ENCODE measurements at places on chromosomes 6 and 20. TPM values are rescaled to one million over a fixed set of nuclear protein-coding genes. Genes with fewer than 3 reads are reported as not detected.

DNA sequence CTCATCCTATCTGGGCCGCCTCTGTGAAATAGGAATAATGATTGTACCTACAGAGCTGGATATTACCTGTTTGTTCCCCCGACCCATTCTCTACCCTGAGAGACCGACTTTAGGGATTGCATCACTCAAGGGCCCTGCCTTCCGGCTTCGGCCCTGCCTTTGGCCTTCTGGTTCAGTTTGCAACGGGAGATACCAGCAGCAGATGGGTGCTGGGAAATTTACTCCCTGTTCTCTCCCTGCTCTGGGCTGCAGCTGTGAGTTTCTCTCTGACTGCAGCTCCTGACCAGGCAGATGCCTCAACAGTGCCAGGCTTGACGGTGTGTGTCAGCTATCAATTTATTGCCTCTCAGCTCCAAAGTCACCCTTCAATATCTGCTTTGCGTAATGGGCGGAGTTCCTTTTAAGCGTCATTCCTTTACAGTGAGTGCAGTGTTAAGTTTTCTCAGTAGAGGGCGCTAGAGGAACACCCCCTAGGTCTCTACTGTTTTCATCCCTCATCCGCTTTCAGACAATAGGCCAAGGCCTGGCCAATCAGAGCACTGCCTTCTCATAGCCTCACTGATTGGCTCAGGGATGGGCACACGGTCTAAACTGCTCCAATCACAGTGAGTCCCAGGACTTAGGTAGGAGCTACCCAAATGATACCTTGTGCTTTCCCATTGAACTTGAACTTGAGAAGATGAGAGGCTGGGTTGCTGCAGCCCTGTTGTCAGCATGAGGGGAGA is 30.0 kb downstream of the KCNG1 start:
- peak; percentile 24 for DNase-seq

- DNase-seq, result no peak
These were observed 58.3 kb downstream of the COL12A1 start for GRCh38 chr6:75147512-75147911.

DNA sequence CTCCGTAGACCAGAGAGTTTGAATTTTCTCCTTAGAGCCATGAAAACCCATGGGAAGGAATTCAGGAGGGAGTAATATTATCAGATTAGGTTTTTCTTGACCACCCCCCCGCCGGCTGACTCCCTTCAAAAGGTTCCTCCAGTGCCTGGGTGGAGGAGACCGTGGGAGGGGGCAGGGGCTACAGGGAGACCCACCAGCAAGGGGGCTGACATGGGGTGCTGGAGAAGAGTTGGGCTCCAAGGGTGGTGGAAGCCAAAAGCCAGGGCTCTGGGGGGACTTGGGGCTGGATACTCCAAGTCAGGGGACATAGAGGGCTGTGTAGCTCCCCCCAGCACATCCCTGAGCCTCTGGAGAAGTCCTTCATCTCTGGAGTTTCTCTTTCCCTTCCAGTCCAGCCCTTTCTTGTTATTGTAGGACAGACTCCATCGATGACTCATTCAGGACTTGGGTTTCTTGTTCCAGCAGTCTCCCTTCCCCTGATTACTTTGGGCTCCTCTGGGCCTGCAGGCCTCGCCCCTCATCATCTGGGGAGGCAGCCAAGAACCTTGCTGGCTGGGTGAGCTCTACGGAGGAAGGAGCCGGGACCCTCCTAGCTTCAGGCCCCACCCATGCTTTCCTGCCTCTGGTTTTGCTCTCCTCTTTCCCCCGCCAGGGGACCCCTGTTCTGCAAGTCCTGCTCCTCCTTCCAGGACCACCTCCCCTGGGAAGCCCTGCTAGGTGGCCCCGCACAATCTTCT is 10.5 kb upstream of the KIAA1755 start:
- no peak for DNase-seq

DNA sequence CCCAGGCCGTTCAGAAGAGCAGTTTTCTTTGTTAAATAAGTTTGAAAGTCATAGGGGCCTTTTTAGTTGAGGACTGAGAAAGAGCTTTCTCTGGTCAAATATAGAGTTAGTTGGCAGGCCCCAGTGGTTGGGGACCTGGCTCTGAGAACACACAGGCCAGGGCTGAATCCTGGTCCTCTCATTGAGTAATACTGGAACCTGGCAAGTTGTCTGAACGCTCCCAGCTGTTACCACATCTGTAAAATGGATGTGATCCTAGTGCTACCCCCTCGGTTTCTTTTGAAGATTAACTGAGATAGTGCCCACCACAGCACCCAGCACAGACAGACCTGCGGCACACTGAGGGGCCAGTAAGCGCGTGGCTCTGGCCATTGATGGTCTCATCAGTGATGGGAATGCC is 215.5 kb downstream of the ZDHHC14 start:
- DNase-seq, result no peak

DNA sequence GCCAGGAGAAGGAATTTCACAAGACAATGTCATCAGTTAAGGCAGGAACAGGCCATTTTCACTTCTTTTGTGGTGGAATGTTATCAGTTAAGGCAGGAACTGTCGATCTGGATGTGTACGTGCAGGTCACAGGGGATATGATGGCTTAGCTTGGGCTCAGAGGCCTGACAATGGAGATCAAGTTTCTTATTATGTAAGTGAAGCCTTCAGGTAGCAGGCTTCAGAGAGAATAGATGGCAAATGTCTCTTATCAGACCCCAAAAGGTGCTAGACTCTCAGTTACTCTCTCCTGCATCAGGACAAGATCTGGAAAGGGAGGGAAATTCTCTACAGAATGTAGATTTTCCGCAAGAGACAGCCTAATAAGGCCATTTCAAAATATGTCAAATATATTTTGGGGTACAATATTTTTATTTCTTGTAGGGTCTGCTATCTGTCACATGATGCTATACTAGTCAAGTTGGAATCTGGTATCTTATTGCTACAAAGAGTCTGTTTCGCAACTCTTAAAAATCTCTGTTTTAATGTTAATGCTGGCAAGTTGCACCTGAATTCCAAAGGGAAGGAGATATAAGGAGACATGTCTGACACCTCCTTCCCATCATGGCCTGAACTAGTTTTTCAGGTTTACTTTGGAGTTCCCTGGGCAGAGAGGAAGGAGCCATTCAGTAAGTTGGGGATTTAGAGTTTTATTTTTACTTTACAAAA is 48.8 kb downstream of the TRDN start:
- DNase-seq, result no peak

- DNase-seq, result no peak
These were observed 3.7 kb downstream of the MAP3K4 start for GRCh38 chr6:160995271-160995670.

The SLC17A1 gene
- total RNA-seq, result not detected

The ESF1 gene
- 16.9 TPM for total RNA-seq

The ZNF831 gene
- total RNA-seq, result 36.5 TPM

The SH3BGRL2 gene
- total RNA-seq, result 1.8 TPM
